ENCODE measurements at places on chromosomes 12 and 14.

GRCh38 chr12:62438098-62438692, 28.4 kb upstream of the MON2 start:
- no peak for DNase-seq

DNA sequence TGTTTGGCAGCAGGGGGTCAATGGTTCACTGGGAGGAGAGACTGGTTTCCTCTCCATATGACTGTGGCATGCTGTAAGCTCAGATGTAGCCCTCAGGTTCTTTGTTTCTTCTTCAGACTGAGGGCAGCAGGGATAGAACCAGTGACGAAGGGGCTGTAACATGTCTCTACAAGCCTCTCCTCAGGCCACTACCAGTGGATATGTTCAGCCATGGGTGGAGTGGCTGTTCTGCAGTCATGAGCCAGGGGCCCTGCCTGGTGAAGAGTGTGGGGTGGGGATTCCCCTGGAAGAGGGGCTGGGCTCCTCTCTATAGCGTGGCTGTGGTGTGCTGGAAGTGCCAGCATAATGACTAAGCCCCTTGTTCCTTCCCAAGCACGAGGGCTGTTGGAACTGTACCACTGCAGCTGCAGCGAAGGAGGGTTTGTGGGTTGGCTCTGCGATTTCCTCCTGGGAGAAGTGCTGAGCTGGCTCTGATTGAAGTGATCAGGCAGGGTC, 55.8 kb downstream of the CMAS start:
- DNase-seq, result no peak

GRCh38 chr12:123648401-123648800, 14.8 kb downstream of the GTF2H3 start:
- DNase-seq, result no peak

GRCh38 chr14:104322531-104323366, 184.4 kb downstream of the KIF26A start:
- DNase-seq, result no peak

DNA sequence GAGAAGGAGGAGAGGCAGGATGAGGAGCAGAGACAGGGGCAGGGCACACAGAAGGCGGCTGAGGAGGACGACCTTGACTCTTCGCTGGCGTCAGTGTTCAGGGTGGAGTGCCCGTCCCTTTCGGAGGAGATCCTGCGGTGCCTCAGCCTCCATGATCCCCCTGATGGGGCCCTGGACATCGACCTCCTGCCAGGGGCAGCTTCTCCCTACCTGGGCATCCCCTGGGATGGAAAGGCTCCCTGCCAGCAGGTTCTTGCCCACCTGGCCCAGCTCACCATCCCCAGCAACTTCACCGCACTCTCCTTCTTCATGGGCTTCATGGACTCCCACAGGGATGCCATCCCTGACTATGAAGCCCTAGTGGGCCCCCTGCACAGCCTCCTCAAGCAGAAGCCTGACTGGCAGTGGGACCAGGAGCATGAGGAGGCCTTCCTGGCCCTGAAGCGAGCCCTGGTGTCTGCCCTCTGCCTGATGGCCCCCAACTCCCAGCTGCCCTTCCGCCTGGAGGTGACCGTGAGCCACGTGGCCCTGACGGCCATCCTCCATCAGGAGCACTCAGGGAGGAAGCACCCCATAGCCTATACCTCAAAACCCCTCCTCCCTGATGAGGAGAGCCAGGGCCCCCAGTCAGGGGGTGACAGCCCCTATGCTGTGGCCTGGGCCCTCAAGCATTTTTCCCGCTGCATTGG, 14.6 kb downstream of the CBLN3 start:
- DNase-seq, result no peak
